Activated CD4-positive, alpha-beta T cell treated with anti-CD3 and anti-CD28 coated beads, Interleukin-2, amount 50 U/mL, for 1 hour (primary cell): ENCODE measurements at places on chromosomes 13 and 19.

DNA sequence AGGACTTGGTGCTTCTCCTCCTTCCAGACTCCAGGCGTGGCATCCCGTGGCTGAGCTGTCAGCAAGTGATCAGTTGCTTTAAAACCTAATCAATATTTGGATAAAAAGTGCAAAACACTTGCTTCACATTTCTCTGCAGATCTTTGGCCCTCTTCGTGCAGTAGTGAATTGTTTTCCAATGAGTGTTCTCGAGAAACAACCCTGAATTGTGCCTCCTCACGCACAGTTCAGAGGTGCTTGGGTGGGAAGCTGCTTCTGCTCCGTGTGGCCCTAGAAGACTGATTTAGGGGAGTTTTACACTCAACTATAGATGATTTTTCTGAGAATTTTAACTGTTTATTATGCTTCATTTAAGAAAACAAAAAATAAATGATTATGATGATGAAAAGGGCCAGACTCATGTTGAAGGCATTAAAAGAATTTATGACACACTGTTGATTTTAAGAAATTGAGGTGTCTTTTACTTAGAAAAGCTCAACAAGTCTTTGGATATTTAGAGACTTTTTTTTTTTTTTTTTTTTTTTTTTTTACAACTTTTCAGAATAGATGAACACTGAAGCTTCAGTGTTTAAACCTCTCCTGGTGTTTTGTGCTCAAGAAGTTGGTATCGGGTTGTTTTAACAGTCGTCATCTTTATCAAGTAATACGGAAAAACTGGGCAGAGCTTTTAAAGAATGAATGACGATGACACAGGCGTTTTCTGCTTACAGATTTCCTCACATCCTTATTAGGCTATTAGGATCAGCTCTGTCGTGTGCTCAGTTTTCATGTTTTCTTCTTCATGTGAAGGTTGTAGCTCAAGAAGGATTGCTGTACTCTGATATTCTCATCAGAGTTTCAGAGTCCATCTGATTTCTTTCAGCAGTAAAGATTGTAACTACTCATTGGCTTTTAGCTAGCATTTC is 39.5 kb upstream of the TEX29 start:
- no peak for DNase-seq

GRCh38 chr13:93872376-93872775 is 607.1 kb downstream of the DCT start:
- no peak for DNase-seq

DNA sequence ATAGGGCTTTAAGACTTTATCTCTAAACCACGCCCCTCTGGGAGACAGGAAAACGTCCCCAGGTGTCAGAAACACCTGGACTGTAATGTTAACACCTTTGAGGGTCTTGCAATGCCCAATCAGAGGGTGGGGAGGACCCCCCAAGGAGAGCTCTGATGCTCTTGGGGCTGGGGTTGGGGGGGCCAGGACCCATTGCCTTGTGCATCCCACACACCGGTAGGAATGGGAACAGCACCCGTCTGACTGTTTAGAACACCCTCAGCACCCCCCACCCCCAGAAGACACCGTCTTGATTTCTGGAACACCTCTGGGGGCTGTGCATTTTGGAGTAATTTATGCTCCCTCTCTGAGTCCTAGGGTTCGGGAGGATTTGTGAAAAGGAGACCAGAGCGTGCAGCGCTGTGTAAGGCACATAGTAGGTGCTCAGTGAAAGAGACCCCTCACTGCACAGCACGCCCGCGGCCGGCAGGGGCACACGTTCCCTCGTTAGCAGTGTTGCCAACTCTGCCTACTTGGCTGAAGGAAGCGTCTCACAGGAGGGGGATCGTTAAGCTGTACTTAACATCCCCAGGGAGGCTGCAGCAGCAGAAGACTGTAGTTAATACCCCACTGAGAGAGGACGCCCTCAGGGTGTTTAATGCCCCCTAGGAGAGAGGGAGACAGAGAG is 2.8 kb upstream of the ERFL start:
- DNase-seq, result no peak

- no peak for DNase-seq
Measured at GRCh38 chr13:25170554-25171111, 1.5 kb downstream of the AMER2 start.

DNA sequence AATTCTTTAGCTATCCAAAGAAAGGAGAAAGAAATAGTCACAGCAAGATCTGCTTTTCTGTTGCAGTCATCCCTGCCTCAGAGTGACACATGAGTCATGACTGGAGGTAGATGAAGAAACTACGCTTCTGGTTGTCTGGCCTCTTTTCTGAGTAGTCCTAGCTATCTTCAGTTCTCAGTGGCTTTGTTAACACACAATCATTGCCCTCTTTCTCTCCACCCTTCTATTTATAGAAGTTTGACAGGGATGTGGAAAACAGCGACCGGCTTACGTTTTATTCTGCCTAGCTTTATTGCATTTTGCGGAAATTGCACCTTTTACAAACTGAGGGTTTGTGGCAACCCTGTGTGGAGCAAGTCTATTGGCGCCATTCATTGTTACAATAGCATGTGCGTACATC is 26.7 kb downstream of the SPATA13 start:
- no peak for DNase-seq
